ENCODE measurements at places on chromosomes 6 and 20.

GRCh38 chr20:47710665-47711045 is 74.6 kb downstream of the SULF2 start:
- no peak for DNase-seq

DNA sequence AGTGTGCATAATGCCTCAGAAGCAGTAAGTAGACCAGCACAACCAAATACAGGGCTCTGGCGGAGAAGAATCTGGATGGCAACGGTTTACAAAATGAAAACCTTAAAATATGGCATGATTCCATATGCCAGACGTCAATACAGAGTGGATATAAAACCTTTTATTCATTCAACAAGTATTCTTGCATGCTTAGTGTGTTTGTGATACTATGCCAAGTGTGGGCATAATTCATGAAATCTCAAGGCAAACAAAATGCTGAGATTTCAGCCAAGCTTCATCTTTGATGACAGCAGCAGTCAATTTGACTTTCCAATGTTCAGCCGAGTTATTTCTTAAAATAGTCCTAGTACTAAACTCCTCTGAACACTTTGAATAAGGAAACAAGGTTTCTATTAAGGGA is 119.4 kb downstream of the CD24 start:
- DNase-seq: no peak

DNA sequence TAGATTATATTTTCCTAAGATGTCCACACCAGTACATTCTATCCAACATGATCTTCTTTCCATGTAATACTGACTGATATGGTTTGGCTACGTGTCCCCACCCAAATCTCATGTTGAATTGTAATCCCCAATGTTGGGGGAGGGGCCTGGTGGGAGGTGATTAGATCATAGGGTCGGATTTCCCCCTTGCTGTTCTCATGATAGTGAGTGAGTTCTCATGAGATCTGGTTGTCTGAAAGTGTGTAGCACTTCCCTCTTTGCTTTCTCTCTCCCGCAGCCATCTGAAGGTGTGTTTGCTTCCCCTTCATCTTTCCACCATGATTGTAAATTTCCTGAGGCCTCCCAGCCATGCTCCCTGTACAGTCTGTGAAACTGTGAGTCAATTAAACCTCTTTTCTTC is 12.2 kb upstream of the HBS1L start:
- DNase-seq: no peak

DNA sequence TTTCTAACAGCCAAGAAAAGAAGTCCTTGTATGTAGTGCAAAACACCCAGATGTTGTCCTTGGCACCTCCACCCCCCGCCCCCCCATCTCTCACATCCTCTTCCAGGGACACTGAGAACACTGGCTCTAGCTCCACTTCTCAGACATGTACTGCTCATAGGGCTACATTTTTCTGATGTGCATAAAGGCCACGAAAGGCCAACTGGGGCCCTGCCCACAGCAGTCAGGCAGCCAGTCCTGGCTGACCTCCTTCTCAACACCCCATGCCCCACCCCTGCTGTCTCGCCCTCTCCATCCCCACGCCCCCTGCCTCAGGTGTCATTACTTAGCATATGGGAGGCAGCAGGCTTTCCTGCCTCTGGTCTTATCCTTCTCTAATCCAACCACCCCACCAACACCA is 11.3 kb downstream of the GABRR1 start:
- no peak for DNase-seq

DNA sequence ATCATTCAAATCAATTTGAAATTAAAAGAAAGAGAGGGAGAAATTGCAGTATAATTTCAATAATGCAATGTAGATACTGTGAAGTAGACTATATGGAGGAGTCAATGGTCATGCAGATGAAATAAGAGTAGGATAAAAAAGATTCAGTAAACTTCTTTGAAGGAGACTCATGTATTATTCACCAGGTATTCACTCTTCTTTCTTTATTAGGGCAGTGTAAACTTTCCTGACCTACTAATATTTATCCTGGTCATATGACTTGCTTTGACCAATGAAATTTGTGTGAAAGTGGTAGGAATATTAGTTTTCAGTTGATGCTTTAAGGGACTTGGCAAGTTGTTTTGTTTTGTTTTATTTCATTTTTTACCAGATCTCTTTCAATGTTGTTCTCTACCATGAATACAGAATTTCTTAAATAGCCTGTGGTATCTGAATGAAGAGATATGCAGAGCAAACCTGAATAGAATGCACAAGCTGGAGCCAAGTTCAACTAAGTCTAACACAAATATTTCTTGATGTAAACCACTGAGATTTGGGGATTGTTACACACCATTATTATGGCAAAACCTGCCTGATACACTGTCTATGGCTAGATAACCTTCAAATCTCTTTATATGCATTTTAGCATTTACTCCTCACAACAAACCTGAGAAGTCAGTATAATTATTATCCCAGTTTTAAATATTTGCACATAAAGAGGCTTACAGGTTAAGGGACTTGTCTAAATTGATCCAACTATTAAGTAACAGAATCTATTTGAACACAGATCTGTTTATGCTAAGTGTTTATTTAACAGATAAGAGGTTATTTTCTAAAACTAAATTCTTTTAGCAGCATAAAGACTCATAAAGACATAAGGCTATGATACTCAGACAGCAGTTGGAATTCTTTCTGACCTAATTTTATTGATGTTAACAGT is 311.2 kb downstream of the PKHD1 start:
- no peak for DNase-seq

- DNase-seq: no peak
Observed at GRCh38 chr6:170018422-170018935, 267.1 kb downstream of the ERMARD start.

GRCh38 chr6:37495244-37495934 is 4.3 kb downstream of the CCDC167 start:
- DNase-seq: peak; percentile 65

- DNase-seq: no peak
Observed at GRCh38 chr6:14888575-14889000, 357.3 kb upstream of the JARID2 start.

DNA sequence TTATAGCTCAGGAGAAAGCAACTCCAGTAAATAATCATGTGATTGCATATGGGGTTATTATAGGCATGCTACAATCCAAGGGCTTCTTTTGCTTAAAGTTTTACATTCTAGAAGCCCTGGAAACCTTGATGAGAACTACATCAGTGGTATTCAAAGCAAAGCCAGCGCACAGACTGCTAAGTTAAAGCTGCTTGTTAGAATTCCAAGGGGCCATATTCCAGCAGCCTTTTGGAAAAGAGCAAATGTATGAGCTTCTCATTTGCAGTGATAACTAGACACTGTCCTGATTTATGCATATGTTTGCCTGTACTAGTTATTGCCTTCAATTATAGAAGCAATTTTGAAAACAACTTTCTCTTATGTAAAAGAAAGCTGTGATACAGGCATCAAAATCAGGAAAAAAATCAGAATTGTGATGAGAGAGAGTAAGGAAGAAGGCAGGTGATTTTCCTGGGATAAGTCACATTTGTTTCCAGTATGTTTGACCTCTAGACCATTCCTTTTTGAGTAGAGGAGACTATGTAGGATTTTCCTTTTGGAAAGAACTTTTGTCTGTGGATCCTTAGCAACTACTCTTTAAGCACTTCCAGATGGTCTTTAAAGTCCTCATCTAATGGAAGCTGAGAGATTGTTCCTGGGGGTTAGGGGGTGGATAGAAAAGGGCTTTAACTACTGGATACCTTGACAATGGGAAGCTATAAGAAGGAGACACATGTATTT is 159.2 kb downstream of the PLCB4 start:
- no peak for DNase-seq

- DNase-seq: no peak
Observed at GRCh38 chr6:162710419-162710818, 17.1 kb downstream of the PRKN start.

DNA sequence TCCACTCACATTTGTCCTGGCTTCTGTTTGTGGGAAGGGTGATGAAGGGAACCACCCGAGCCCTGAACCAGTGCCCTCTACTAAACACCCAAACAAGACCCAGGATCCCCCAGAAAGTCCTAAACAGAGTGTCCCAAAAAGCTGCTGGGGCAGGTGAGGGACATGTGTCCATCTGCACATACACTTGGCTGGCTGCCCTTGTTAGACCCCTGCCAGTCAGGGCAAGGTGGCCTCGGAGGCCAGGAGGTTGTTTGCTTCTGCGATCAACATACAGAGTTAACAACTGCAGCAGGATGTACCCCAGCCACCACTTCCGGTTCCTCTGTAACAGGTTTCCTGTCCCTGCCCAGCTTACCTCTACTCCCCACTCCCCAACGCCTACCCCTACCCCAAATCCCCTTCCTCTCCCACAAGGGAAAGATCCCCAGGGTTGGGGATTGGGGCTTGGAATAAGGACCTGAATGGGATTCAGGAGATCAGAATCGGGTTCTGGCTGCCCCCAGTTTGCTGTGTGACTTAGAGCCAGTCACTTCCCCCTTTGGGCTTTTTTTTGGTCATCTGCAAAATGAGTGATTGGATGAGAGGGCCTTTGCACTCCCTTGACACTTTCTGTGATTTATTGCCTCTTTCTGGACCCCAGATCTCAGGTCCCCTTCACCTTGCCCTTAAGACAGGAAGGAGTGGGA is 13.9 kb downstream of the DEF6 start:
- DNase-seq: peak; percentile 70

- DNase-seq: no peak
Observed at GRCh38 chr6:2542101-2542857, 208.4 kb downstream of the MYLK4 start.

GRCh38 chr6:129966125-129966524 is 52.3 kb upstream of the L3MBTL3 start:
- no peak for DNase-seq

GRCh38 chr6:10323018-10323417 is 91.9 kb downstream of the TFAP2A start:
- DNase-seq: no peak

GRCh38 chr6:151229401-151230276 is 10.1 kb upstream of the AKAP12 start:
- peak; percentile 72 for DNase-seq

- DNase-seq: no peak
Observed at GRCh38 chr6:101011186-101011585, 130.1 kb upstream of the ASCC3 start.

DNA sequence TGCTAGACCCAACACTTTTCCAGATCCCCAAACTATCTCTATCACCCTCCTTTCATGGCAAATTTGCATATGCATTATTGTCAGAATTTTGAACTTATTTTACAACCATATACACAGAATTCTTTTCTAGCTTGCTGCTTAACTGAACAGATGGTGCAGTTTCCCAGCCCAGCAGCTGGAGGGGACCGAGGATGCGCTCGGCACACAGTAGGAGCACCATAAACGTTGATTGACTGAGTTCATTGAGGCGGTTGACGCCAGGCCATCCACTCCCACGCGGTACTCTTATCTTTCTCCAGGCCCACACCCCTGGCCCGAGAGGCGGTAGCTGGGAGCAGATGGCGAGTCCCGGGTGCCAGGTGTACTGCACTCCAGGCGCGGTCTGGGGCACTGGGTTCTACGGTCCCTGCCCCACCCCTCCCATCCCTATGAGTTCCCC is 6.8 kb upstream of the SOX4 start:
- no peak for DNase-seq

GRCh38 chr20:60254901-60255411 is 296.7 kb downstream of the CDH26 start:
- DNase-seq: no peak

DNA sequence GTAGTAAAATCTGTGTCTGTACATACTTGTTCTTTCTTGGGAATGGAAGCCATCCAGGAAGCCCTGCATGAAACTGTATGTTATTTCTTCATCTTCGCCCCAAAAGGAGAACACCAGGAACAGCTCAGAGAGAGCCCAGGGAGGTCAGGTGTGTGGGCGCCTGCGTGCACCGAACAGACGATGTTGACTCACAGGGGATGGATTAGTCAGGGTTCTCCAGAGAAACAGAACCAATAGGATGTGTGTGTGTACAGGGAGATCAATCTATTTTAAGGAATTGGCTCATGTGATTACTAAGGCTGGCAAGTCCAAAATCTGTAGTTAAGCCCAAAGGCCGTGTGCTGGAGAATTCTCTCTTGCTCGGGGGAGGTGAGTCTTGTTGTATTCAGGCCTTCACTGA is 45.7 kb downstream of the RNASET2 start:
- no peak for DNase-seq

DNA sequence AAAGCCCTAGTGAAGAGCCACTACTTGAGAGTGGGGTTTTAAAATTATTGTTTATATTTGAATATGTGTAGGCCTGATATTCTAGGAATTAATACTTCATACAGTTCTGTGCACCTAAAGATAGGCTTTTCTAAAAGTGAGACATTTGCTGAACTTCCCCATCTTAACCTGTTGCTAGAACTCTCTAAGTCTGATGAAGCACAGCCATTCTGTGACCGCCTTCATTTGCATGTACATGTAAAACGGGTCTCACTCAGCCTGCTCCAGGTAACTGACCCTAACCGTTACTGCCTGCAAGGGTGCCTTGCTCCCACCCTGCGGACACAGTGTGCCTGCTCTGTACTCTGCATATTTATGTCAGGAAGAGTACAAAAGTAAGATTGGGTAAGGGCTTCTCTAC is 44.3 kb upstream of the IRF4 start:
- no peak for DNase-seq

- no peak for DNase-seq
Observed at GRCh38 chr20:44785768-44786167, 24.6 kb downstream of the RIMS4 start.

DNA sequence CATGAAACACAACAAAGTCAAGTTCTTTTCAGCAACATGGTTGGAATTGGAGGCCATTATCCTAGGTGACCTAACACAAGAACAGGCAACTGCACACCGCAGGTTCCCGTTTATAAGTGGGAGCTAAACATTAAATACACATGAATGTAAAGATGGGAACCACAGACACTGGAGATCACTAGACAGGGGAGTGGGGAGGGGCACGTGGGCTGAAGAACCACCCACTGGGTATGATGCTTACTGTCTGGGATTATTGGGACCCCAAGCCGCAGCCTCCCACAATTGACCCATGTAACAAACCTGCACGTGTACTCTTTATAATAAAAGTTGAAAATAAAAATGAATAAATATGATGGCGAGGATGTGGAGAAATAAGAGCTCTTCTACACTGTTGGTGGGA is 8.6 kb upstream of the RAET1G start:
- DNase-seq: no peak

DNA sequence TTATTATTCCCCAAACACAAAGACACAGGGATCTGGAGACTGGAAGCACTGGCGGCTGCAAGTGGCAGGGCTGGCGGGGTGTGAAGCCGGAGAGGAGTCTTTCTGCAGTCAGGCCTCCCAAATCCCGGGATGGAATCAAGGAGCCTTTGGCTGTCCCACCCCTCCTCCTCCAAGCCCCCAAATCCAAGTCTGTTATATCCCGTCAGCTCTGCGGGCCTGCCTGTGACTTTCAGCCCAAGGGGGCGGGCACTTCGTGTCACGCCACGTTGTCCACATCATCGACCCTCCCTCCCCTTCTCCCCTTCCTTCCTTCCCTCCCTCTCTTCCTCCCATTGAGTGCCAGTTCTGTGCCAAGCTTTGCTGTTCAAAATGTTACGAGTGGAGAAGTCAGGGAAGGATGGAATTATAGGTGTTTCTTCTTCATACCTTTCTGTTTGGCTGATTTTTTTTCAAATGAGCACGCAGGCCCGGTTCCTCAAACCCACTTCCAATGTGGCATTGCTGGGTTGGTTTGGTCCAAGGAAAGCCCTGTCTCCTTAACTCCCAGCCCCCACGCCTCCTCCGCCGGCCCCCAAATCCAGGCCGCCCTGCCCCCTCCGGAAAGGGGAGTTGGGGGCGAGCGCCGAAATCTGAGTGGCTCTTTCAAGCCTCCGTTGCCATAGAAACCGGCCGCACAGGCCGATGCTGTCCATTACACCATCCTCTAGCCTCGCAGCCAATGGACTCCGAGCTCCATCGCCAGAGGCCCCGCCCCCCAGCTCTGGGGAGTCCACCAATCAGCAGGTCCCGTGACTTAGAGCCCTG is 12.7 kb downstream of the ZCCHC3 start:
- peak; percentile 91 for DNase-seq

GRCh38 chr6:75931011-75931680 is 141.3 kb downstream of the IMPG1 start:
- DNase-seq: no peak
